ENCODE measurements at places on chromosomes 12 and 14. TPM values are rescaled to one million over a fixed set of nuclear protein-coding genes. Genes with fewer than 3 reads are reported as not detected.

DNA sequence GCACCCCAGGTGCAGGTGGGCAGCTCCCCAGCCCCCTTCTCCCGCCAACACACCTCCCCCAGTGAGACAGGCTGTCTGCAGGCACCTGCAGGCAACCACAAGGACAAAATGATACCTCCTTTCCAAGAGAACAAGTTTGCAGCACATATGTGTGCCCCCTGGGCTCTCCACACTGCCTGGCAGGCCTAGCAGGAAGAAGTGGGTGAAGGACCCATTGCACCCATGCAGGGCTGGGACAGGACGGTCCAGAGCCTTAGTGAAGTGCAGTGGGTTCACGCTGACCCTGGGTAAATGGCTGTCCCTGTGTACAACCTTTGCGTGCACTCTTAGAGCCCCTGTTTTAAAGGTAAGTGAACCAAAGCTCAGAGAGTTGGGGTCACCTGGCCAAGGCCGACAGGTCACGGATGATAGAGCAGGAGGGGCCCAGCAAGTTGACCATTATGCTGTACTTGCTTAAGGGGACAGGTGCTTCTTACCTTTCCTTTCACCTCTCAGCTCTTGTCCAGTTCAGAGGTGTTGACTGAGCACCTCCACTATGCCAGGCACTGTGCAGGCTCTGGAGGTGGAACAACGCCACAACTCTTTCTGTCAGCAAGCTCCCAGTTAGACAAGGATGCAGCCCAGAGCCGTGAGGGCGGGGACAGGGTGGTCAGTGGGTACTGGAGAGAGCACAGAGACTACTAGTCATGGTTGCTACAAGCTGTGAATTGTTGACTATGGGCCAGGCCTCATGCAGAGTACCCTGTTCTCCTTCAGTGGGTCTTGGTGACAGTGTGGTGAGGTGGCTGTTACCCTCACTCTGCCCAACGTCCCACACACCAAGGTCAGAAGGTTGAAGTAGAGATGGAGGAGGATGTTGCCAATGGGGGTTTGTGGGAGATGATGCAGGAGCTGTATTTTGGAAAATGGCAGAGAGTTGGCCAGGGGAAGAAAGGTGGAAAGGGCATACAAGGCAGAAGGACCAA lies 125.9 kb downstream of the PAPOLA start:
- no peak for DNase-seq
- H3K4me1 ChIP-seq, result no peaks in the 10 kb centered on the region
- H3K36me3 ChIP-seq, result no peaks in the 10 kb centered on the region
- H3K27ac ChIP-seq, result no peak overlapping the region

- no peak overlapping the region for H3K4me3 ChIP-seq
- no peaks in the 10 kb centered on the region for H3K36me3 ChIP-seq
- no peak overlapping the region for H3K27ac ChIP-seq
- DNase-seq, result no peak
- no peaks in the 10 kb centered on the region for H3K27me3 ChIP-seq
- H3K4me1 ChIP-seq, result no peaks in the 10 kb centered on the region
These were observed 101.4 kb downstream of the CALM1 start for GRCh38 chr14:90498198-90498597.

DNA sequence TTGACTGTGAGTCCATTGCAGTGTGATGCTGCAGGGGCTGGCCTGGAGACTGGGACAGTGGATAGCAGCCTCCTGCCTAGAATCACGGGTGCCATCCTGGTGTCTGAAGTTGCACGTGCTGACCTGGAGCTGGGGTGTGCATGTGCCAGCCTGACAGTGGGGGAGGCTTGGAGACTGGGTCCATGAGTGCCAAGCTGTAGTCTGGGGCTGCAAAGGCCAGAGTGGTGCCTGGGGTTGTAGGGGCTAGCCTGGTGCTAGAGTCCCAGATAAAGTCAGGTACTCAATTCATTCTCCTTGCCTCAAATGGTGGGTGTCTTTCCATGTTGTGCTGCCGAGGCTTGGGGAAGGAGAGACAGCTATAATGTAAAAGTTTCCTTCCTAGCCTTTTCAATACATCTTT lies 181.9 kb upstream of the NPAS3 start:
- H3K36me3 ChIP-seq, result no peaks in the 10 kb centered on the region
- no peaks in the 10 kb centered on the region for H3K27me3 ChIP-seq

DNA sequence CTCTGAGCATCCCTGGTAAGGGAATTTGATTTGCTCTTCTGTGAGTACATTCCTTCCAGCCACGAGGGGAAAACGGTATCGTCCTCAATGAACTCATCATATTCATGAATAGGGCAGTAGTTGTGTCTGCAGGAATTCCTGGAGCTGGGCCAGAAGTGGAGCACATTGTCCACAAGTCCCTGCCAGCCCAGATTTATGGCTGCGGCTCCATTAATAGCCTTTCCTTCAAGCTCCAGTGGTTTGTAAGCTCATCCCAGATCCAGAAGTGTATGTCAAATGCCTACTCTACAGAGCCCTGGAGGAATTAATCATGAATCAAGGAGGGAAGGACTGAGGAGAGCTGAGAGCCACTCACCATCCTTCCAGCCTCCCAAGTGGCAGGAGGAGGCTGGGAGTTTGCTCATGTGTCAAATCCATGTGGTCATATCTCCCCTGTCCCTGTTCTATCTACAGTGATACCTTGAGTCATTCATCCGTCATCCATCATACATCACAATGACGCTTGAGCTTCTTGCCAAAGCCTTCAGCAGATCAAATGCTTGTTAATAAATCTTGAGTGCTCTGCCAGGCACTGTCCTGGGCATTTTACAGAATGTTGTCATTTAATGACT lies 65.5 kb downstream of the SVOP start:
- DNase-seq, result peak; percentile 35
- 0 out of 2 replicates have a peak, but pooled peaks cover 11% of the 10 kb centered on the region for H3K27me3 ChIP-seq
- no peak overlapping the region for H3K4me3 ChIP-seq
- H3K27ac ChIP-seq, result no peak overlapping the region

DNA sequence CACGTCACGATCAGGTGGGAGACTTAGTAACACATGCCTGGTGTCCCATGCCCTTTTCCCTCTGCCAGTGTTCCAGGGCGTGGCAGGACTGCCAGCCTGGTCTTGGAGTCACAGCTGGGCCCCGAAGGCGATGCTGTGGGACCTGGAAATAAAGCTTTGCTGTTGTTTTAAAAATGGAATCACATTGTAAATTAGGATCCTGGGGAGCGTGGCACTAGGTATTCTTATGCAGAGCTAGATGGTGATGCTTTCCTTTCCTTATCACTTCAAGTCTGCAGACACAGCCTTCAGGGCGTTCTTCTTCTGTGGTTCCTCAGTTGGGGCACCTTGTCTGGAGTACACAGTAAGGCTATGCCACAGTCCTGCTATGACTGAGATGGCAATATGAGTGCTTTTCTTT lies 64.6 kb downstream of the BICD1 start:
- H3K4me1 ChIP-seq, result no peaks in the 10 kb centered on the region
- no peaks in the 10 kb centered on the region for H3K36me3 ChIP-seq
- H3K27me3 ChIP-seq, result no peaks in the 10 kb centered on the region
- H3K27ac ChIP-seq, result no peak overlapping the region

GRCh38 chr14:104116288-104116755 lies 22.1 kb upstream of the KIF26A start:
- no peaks in the 10 kb centered on the region for H3K36me3 ChIP-seq
- peaks cover 3% of the 10 kb centered on the region for H3K27me3 ChIP-seq
- no peak overlapping the region for H3K27ac ChIP-seq
- 0 out of 2 replicates have a peak overlapping the region, but pooled peaks have one; percentile 26 for H3K4me3 ChIP-seq

DNA sequence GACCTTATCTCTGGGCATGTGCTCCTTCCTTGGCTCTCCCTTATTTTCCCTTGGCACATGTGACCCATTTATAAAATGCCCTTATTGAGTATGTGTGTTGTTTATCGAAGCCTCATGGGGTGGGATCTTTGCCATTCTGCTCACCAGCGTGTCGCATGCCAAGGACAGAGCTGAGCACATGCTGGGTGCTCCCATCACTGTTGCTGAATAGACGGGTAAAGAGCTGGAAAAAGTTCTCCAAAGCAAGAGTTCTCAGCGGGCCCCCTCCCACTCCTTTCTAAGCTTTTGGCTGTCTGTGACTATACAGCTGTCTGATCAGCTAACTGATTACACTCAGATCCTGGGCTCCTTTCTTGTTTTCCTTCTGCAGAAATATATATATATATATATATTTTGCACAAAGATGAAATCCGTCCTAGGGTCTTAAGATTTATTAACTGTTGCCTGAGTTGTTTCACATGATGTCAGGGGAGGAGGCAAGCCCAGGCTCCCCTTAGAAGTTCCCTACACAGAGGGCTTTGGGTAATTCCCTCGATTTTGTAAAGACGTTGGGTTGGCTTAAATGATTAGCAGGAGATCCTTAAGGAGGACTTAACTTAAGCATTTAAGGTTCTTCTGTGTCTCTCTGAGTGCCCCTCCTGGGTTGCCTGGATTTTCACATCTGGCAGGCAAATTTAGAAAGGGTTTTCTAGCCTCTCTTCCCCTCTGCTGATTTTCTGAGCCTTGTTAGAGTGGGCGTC lies 71.6 kb downstream of the TMEM132C start:
- H3K36me3 ChIP-seq, result no peaks in the 10 kb centered on the region
- H3K27ac ChIP-seq, result no peak overlapping the region
- H3K4me1 ChIP-seq, result no peaks in the 10 kb centered on the region
- no peak overlapping the region for H3K4me3 ChIP-seq
- no peaks in the 10 kb centered on the region for H3K27me3 ChIP-seq
- DNase-seq, result no peak

GRCh38 chr12:27561535-27562350 lies 37.7 kb downstream of the PPFIBP1 start:
- H3K27ac ChIP-seq, result peak overlapping the region; percentile 78
- peak; percentile 56 for DNase-seq
- H3K36me3 ChIP-seq, result no peaks in the 10 kb centered on the region
- no peaks in the 10 kb centered on the region for H3K27me3 ChIP-seq

DNA sequence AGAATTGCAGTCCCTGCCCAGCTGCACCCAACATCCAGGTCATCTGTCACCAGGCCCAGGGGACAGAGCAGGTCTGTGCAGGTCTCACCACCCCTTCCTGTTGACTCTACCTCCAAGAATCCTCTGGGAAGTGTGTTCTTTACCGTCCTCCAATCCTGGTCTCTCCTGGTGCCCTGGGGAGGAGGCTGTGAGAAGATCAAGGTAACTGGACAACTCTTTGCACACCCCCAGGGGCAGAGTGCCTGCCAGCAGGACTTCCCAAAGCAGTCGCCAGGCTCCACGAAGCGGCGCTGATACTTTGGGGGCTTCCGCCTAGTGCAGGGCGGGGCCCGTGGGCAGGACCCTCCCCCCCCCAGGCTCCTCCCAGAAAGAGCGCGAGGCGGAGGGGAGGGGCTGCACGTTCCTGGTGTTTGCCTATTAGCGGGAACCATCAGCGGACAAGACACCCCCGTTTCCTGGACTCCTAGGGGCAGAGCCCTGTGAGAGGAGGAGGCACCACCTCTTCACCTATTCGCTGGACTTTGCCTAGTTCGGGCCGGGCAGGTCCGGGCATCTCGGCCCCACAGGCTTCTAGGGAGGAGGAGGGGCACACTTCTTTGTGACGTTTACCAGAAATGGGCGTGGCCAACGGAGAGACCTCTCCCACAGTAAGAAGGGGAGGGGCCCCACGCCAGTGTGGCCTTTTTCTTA lies 918.0 kb downstream of the AACS start:
- H3K36me3 ChIP-seq, result no peaks in the 10 kb centered on the region
- no peaks in the 10 kb centered on the region for H3K4me1 ChIP-seq
- no peak overlapping the region for H3K27ac ChIP-seq
- DNase-seq, result no peak

- DNase-seq, result no peak
- H3K36me3 ChIP-seq, result no peaks in the 10 kb centered on the region
These were observed 23.8 kb upstream of the KIF26A start for GRCh38 chr14:104114421-104115130.

DNA sequence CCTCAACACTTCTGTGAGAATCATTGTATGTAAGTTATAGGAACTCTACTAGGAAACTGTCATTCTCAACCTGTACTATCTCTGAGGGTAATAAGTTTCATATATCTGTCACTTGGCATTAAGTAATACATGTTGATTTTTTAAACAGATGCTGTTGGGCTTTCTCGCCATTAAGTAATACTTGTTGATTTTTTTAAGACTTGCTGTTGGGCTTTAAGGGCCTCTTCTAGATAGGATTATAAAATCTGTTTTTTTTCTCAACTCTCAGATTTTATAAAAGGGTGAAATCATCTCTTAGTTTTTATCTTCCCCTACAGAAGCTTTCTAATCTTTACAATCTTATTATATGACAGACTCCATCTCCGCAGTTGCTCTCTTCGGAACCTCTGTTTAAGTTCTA lies 5.6 kb downstream of the WASHC4 start:
- no peaks in the 10 kb centered on the region for H3K27me3 ChIP-seq
- peaks cover 40% of the 10 kb centered on the region for H3K4me1 ChIP-seq
- H3K27ac ChIP-seq, result no peak overlapping the region
- H3K4me3 ChIP-seq, result no peak overlapping the region

DNA sequence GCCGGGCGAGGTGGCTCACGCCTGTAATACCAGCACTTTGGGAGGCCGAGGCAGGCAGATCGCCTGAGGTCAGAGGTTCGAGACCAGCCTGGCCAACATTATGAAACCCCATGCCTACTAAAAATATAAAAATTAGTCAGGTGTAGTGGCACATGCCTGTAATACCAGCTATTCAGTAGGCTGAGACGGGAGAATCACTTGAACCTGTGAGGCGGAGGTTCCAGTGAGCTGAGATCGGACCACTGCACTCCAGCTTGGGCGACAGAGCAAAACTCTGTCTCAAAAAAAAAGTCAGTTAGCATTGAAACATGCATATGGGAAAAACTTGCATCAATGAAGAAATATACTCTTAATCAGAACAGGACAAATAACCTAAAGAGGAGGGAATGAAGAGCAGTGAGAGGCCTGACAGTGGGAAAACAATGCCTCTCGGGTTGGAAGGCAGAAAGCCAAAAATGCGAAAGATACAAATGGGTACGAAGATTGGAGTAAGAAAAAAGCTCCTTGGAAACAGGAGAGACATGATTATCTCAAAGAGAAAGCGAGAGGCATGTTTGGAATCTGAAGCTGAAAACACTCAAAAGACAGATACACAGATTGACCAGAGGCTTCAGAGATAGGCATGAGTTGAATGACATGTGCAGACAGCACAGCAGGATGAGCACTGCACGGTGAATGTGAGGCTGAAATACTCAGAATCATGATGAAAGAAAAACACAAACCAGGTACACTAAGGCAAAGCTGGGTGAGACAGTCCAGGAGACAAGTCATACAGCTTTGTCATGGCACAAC lies 30.6 kb downstream of the RESF1 start:
- H3K4me3 ChIP-seq, result no peak overlapping the region
- H3K4me1 ChIP-seq, result no peaks in the 10 kb centered on the region
- no peaks in the 10 kb centered on the region for H3K36me3 ChIP-seq
- no peak overlapping the region for H3K27ac ChIP-seq
- DNase-seq, result no peak

The CHGA gene
- total RNA-seq, result not detected

The ACOT4 gene
- 0.38 TPM for total RNA-seq

The RASSF9 gene
- total RNA-seq, result 0.89 TPM

The TEX22 gene
- 0.43 TPM for total RNA-seq

The ANAPC5 gene
- total RNA-seq, result 144 TPM

The HSPB8 gene
- 11.1 TPM for total RNA-seq

The KLHL33 gene
- not detected for total RNA-seq

All from GM23248 (cell line).